ENCODE measurements at places on chromosomes 2 and 18.

DNA sequence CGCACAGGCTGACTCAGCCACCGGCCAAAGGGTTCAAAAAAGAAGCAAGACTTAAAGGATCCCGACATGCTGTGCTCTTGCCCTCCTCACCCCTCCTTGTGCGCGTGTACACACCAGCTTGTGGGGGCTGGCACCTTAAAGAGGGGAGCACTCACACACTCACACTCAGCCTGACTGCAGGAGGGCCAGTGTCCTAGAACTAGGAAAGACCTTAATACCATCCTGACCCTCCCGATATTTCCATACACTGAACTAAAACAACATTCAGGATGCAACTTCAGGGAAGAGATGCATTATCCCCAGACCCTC, 5.6 kb downstream of the PKDCC start:
- DNase-seq: no peak

- DNase-seq: peak; percentile 71
These were observed 25.6 kb upstream of the PRLH start for GRCh38 chr2:237540823-237541222.

DNA sequence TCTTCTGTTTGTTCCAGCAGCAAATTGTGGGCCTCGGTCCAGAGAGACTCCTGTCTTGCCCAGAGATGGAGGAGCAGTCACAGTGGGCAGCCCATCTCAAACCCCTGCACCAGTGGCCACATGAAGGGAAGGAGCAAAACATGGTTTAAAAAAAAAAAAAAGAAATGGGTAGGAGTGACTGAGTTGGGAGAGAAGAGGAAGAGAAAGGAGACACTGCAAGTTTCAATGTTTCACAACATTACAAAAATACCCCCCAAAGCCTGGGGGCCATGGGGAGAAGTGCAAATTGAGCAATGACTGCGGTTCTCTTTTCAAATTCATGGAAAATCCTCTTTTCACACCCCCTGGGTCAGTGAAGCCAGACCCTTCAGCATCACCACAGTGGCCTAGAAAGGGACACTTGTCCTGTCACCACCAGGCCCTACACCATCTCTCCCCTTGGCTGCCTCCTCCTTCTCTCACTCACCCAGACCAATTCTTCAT, 117.1 kb downstream of the ZFP36L2 start:
- no peak for DNase-seq

DNA sequence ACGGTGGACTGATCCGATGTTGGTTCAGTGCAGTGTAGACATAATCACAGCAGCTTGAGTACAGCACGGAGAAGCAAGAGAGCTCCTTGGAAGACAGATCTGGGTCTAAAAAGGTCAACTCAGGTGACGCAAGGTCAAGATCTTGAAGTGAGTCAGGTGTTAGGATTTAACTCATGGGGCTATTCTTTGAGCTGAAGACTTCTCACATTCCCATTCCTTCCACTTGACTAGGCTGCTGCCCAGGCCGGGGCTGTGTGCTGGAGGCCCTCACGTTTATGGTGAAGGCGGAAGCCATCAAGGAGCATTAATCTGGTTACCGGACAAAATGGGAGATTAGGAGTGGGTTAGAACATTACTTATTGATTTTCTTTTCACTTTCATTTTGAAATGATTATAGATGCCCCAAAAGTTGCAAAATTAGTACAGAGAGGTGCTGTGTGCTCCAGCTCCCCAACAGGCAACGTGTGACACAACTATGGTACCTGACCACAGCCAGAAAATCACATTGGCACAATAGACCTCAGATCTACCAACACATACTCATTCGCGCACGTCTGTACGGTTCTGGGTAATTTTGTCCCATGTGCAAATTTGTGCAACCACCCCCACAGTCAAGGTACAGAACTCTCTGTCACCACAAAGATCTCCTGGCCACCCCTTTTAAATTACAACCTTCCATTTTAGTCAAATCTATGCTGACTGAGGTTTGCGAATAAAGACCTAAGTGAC, 77.6 kb upstream of the SEC11C start:
- DNase-seq: no peak

GRCh38 chr18:7941533-7941932, 374.4 kb downstream of the PTPRM start:
- peak; percentile 23 for DNase-seq

- no peak for DNase-seq
These were observed 43.0 kb upstream of the FAHD2A start for GRCh38 chr2:95359501-95359930.

- DNase-seq: no peak
These were observed 113.6 kb downstream of the GCA start for GRCh38 chr2:162457490-162457889.

GRCh38 chr2:127414638-127415592, 3.3 kb upstream of the PROC start:
- DNase-seq: no peak

- no peak for DNase-seq
These were observed 77.3 kb downstream of the KCTD1 start for GRCh38 chr18:26471027-26471426.

DNA sequence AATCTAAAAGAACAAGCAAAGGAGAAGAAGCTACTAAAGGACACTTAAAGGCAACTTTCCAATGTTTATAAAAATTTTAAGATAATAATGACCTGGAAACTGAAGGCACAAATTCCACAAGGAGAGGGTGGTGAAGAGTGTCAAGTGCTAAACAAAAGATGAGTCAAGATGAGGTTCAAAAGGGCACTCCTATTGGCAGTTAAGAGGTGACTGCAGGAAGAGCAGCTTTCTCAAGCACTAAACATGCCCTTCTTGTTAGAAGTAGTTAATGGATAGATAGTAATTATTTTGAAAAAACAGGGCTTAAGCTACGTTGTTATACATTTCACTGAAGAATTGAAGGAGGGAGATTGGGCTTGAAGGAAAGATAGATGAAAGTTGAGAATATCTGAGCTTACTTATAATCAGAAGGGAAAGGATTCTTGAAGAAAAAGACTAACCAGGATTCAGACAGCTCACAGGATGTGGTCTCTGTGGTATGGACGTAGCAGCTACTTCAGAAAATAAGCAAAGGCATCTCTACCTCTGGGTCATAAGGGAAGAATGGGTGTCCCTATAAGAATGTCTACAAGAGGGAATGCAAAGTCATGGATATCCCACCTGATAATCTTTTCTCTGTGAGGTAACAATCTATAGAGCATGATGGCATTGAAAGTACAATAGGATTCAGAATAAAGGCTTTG, 454.7 kb upstream of the SLC39A10 start:
- no peak for DNase-seq

DNA sequence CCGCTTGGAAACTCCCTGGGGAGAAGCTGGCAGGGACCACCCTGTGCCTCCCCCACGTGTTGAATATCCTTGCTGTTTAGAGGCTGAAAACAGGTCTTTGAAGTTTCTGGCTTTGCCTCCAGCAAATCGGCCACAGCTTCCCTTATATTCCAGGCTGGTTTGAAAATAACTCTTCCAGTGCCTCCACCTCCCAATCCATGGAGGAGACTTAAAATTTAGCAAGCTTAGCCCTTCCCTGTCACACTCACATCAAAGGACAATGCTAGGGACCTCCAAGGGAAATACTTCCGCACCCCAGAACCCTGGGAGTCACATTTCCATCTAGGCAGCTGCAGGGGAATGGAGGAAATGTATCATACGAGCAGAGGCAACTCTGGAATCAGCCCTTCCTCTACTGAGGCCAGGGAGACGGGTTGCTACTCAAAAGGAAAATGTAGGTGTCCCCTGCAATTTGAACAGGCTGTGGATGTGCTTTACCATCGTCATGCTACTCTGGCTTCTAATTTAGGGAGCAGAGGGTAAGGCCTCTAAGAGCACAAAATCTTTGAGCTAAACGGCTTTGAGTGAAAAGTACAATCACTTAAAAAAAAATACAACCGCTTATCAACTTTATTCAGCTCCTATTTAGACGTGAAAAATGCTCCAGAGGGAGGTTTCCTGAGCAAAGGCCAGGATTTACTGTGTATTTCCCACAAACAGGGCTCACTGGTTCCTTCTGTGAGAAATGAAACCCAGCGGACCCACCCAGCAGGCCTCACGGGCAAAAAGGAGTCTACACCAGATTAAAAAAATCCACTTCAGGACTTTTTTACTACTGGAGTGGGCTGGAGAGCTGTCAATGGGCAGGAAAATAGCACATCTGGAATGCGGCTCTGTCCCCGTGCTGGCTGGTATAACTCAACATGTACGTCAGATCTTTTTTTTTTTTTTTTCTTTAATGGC, 49.4 kb upstream of the PKDCC start:
- peak; percentile 25 for DNase-seq

- DNase-seq: no peak
These were observed 191.9 kb downstream of the MYO3B start for GRCh38 chr2:170369894-170370293.

DNA sequence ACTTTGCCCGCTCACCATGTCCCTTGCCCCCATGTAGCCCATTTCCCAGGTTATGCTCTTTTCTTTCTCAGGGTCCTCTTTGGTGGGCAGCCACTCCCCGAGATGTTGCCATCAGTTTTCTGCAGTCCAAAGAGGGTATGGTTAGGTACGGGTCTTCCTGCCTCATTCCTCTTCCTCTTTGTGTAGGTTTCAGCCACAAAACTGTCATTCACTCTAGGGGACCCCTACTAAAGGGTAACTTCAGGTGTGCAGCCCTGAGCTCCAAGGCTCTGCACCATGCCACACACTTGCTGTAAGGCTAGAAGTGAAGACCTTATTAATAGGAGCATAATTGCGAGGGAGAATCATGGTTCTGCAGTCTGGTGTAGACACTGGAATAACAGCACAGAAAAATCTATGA, 99.8 kb upstream of the ZNF397 start:
- no peak for DNase-seq

DNA sequence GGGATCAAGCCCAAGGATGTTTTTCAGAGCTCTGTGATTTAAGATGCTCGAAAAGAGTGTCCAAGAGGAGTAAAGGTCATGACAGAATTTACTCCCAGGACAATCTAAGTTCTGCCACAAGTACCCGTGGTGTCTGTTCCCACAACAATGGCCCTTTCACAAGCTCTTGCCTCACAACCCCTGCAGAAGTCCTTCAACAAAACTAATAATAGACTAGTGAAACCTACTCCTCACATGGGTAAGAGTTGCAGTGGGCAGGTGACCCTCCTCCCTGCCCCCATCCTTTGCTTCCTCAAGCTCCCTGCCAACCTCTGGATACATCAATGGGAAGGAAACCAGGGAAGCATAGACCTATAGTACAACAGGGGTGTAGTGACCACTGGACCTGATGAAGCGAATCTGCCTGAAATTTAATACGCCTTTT, 34.9 kb downstream of the PTCD3 start:
- DNase-seq: no peak

GRCh38 chr18:6650127-6650507, 79.4 kb upstream of the ARHGAP28 start:
- DNase-seq: no peak

DNA sequence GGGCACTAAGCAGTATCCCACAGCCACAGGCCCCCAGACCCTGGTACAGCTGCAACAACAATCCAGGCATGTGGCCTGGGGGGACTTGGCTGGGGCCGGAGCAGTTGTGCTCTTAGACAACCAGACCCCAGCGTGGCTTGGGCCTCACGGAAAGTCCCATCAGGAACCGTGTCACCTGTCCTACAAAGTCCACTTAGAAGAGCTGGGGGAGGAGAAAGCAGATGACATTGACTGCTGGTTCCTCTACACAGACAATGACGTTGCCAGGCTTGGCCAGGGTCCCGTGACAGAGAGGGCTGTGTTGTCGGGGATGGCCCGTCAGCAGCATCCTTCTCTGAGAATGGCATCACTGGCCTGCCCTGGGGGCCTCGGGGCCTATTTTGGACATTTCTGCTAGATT, 124.5 kb downstream of the SEPTIN10 start:
- DNase-seq: no peak

- DNase-seq: no peak
These were observed 25.1 kb upstream of the AAK1 start for GRCh38 chr2:69668598-69668997.

DNA sequence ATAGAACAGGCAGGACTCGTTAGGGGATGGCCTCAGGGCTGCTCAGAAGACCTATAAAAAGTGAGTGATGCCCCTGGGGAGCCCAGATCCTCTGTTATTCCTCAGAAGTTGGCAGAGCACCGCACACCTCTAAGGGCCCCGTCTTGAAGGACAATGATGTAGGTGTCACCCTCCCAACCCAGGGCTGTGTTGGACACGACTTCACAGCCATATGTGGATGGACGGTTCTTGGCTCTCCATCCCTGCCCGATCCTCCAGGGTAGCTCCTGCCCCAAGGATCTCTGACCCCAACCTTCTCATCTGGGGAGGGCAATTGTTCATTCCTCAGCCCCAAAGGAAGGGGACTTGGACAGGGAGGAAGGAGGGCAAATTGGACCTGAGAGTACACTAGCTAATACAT, 246.1 kb downstream of the DYSF start:
- no peak for DNase-seq

DNA sequence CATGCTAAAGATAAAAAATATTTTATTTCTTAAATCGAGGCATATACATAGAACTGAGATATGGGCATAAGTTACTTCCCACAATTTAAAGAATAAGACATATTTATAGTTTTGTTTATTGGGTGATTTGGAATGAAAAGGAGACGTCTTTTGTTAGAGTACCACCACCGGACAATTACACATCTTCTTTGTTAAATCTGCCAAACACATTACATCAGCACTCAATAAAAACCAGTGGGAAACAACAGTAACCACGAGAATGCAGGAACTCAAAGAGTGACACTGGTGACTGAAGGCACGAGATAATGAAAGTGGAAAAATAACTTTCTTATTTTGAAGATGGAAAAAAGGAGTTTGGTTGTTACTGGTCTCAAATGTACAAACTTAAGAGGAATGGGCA, 92.6 kb upstream of the TFCP2L1 start:
- no peak for DNase-seq

GRCh38 chr2:215397632-215398341, 38.1 kb downstream of the FN1 start:
- no peak for DNase-seq

DNA sequence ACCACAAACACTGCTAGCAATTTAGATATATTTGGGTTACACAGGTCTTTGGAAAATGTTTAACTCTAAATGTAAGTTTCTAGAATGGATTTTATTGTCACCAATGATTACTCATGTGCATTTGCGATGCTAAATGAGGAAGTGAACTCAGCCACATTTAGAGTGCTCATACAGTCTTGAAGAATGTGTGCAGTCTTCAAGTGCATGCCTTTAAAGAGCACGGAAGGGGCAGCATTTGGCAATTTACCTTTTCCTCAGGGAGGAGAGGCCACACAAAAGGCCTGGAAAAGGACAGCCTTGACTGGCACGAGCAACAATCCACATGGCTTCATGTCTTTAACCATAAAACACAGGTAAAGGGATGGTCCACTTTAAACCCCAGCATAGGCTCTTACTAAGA, 78.5 kb upstream of the STK17B start:
- no peak for DNase-seq

DNA sequence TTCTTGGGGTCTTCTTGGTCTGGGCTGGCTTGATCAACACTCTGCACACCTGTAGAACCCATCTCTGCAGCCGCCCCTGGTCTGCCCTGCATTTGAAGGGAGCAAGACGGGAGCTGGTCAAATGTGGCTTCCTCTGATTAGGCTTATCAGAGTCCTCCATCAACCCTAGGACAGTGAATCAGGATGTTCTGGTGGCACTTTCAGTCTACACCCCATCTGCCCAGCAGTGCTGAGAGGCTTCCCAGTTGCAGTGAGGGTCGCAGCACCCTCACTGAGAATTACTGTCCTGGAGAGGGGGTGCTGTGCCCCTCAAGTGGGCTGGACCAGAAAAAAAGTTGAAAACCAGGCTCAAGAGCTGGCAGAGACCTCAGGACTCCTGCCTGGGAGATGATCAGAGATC, 152.9 kb downstream of the DYSF start:
- no peak for DNase-seq

Data from heart left ventricle (tissue), 16 donors.